CD4-positive, alpha-beta T cell treated with Interferon alpha-2 for 1 hour (primary cell): ENCODE measurements at places on chromosomes 2 and 18.

DNA sequence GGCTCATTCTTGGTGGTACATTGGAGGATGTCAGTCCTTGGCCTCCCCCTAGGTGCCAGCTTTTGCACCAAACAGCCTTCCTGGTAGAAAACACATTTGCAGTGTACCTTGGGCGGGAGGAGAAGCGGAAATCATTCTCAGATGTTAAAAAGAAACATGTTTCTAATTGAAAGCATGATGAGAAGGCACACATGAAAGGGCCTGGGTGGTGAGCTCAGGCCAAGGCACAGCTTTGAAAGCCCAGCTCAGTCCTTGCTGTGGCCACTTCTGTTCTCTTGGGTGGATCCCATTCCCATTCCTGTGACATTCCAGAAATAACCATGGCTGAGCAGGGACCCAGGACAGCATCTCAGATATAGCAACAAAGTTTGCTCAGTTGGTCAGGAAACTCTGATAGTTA, 71.5 kb downstream of the LTBP1 start:
- DNase-seq: no peak

DNA sequence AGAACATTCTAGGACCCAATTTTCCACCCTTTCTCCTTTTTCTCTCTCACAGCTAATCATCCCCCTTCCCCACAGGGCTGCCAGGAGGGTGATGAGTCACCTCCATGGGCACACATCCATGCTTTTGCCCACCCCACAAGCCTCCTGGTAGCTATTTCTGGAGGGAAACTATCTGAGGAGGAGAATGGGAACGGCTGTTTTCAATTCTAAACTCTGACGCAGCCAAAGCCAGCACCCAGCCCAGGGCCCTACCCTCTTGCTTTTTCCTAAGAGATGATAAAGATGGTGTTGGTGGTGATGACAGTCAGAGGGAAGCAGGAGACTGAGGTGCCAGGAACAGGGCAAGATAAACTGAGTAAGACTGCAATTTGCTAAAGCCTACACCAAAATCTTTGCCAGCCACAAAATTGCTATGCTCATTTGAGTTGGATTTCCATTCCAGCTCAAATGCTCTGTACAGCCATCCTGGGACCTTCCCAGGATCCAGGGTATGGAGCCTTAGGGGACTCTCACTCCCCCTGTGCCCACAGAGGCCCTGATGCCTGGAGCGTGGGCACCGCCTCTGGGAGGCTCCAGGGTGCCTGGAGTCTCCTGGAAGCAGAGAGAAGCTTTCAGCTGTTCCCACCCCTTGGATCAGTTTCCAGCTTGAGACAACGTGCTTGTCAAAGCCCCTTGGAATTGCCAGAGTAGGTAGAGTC, 62.0 kb upstream of the FZD7 start:
- no peak for DNase-seq

DNA sequence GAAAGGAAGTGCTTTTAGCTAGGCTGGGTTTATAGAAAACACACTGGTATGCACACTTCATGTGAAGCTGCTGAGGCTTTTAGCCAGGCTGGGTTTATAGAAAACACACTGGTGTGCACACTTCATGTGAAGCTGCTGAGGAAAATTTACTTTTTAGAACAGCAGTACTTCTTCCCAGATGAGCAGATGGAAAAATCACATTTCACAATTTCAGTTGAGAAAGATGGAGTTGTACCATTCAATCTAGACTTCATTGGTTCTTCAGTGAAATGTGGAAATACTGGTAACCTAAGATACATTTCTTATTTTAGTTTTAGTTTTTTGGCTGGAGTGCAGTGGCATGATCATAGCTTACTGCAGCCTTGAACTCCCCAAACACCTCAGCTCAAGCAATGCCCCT, 11.1 kb downstream of the SNTG2 start:
- no peak for DNase-seq

GRCh38 chr2:190896477-190896876, 15.9 kb downstream of the GLS start:
- DNase-seq: no peak

GRCh38 chr2:72134408-72134996, 13.2 kb downstream of the CYP26B1 start:
- no peak for DNase-seq

- no peak for DNase-seq
Observed at GRCh38 chr18:6161549-6161948, 253.2 kb downstream of the L3MBTL4 start.
